ENCODE measurements at places on chromosomes 7 and 10.

DNA sequence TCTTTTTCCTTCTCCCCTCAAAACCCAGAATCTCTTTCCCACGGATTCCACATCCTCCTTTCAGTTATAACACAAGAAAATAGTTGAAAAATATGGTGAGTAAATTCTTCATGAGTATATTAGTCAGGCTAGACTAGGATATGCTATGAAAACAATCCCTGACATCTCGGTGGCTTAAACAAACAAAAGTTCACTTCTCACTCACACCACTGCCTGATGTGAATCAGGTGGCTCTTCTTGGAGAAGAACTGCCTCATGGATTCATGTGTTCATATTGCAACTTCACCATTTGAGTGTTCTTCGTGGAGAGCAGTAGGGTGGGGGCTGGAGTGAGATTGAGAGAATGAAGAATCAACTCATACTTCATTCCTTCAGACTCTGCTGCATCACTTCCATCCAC lies 204.1 kb downstream of the PHF14 start:
- DNase-seq, result no peak

GRCh38 chr10:930625-931325 lies 730 bp downstream of the LARP4B start:
- DNase-seq, result no peak

- DNase-seq, result peak; percentile 40
These were observed 842 bp downstream of the NMT2 start for GRCh38 chr10:15167411-15168290.

GRCh38 chr7:44229546-44230105 lies 28.8 kb downstream of the YKT6 start:
- no peak for DNase-seq

DNA sequence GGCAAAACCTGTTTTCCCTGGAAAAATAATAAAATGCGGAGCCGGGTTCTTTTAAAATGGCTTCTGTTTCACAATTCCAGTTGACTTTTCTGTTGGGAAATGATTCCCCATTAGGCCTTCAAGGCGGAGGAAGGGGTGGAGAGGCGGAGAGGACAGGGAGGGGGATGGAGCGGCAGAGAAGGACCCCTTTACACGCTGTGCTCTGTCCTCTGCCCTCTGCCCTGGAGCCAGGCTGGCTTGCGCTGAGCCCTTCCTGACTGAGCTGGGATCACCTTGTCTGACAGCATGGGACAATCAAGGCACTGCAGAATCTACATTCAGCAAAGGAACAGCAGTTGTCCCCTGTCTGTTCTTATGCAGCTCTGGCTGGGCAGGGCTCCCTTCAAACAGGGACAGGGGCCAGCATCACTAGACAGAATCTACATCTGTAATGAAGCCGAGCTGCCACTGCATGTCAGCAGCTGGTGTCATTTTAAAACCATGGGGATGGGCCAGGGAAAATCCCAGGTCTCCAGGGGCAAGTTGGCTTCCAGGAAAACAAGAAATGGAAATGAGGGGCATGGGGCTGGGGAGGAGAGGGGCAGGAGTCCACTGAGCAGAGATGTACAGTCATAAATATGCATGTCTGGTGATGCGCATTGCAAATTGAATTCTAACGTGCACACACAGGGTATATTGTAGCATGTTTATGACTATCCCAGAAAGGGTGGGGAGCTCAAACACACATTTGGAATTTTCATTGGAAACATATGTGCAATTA lies 120.0 kb downstream of the MKX start:
- no peak for DNase-seq

DNA sequence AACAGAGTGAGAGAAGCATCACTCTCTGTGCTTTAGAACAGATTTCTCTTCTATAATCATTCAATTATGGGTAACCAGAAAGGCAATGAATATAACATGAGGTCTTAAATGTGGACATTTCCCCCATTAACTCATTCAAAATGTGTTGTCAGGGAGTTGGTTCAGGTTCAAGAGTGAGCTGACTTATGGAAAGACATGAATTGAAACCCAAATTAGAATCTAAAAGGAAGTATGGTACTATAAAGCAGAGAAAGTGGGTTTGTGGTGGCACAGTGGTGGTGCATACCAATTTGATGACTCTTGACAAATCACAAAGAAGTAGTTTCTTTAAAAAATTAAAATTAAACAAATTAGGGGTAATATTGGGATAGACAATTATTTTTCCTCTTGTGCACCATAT lies 114.6 kb upstream of the MEOX2 start:
- DNase-seq, result no peak

DNA sequence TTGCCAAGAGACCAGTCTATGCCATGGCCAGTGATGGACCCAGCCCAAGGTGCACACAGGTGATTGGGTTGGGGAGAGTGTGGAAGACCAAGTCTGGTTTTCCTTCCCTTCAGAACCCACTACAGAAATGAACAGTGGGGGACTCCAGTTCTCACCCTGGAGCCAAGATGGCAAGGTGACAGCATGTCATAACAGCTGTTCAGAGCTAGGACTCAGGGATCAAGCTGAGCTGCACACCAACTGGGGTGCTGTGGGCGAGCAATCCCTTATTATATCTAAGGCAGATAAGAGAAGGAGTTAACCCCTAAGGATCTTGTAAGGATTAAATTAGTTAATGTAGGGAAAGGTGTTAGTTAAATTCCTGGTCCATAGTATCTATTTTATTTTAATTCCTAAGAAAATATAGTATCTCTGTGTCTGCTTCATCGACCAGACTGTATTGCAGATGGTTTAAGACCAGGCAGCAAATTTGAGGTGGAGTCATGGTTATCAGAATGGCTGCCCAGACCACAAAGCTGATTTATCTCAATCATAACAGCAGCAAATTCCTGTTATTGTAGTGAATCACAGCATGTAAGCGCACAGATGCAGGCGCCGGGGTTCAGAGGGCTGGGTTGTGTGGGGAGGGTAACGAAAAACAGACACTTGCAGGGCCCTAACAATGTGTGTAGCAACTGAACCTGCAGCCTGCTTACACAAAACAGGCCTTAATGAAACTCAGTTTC lies 208.7 kb upstream of the ZNF32 start:
- DNase-seq, result no peak

DNA sequence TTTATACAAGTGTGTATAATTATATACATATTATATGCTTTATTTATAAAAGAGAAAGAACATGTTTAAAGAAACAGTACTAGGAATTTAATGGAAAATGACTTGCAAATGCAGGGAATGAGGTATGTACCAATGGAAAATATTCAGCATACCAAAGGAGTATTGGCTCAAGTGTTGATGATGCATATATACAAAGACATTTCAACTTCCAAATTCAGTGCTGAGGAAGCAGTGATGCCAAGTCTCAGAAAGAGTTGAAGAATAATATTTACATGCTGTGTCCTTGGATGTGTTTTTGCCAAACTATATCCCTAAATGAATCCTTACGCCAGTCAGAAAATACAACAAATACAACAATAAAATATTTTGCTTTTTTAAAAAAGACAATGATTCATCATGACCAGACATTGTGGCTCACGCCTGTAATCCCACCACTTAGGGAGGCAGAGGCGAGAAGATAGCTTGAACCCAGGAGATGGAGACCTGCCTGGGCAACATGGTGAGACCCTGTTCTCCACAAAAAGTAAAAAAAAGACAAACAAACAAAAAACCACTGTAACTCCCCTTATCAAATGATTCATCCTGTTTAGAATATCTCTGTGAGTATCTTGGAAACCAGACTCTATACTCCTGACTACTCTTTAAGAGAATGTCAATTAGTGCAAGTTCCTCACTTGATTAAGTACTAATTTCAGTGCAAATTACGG lies 157.2 kb downstream of the CHRM2 start:
- DNase-seq, result no peak

DNA sequence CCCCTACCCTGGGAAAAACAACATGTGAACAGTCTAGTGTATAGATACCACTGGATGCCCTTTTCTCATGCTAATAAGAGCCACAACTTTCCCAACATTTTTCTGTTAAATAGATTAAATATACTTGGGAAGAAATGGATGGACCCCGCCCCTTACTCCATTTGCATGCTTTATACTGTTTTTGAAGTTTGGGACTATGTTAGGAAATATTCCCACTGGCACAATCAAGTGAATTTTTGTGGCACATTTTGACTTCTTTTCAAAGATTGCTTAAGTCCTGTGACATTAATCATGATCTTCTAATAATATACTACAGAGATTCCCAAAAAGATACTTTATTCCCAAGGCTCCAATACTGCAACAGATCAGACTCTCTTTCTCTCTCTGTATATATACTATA lies 216.6 kb downstream of the TWIST1 start:
- DNase-seq, result no peak

DNA sequence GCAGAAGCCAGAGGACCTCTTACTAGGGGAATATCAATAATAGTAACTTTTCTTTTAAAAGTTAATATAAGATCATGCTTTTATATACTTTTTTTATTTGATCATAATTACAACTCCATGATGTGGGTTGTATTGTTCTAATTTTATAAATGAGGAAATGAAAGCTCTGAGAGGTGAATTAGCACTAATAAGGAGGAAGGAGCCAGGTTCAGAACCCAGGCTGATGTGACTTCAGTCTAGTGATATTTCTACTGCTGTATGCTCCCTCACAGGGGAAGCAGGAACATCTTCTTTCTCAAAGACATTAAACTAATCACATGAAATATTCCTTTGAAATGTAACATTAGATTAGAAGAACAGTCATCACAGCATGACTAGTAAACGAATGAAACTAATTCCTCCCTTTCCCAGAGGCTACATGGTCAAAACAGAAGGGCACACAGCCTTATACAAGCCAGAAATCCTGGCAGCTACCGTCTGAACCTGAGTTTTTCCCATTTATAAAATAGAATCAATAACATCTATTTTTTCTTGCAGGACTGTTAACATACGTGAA lies 81.4 kb upstream of the GJD4 start:
- DNase-seq, result no peak

GRCh38 chr10:69208761-69209160 lies 11.4 kb upstream of the HKDC1 start:
- no peak for DNase-seq

DNA sequence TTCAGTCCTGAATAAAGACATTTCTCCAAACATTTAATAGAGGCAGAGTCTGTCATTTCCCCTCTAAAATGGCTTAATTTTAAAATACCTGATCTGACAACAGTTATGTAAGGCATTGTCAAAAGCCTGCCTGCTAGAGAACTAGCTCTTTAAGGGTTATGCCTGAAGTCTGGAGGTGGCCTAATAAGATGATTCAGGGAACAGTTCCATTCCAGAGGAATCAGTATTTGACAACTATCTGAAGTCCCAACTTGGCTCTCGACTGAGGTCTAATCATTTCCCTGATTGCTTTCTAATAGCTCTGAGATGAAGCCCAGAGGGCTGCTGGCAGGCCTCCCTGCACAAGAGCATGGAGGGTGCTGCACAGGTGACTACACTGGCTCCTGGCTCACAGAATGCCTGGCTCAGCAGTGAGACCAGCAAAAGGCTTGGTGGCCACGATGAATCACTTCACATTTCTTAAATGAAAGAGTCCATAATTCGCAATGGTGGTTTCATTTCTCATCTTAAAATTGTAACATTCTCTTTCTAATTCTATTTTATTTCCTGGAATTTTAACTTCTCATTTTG lies 509.6 kb upstream of the POM121L12 start:
- no peak for DNase-seq

GRCh38 chr7:101698964-101699363 lies 69.9 kb upstream of the MYL10 start:
- no peak for DNase-seq

DNA sequence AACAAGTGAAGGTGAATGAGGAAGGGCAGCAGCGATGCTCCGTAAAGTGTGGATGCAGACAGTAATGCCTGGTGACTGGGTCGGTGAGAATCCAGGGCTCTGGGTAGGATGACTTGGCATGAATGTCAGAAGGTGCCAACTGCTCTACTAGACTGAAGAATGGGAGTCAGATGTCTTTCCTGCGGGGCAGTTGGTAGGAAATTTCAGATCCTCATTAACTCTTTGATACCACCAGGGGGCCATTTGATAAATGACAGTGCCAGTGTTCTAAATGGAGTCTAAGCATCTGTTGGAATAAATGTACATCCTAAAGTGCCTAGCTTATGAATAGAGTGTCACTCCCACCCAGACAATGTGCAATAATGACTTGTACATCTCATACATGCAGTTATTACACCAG lies 462.0 kb downstream of the GRM8 start:
- DNase-seq, result no peak

DNA sequence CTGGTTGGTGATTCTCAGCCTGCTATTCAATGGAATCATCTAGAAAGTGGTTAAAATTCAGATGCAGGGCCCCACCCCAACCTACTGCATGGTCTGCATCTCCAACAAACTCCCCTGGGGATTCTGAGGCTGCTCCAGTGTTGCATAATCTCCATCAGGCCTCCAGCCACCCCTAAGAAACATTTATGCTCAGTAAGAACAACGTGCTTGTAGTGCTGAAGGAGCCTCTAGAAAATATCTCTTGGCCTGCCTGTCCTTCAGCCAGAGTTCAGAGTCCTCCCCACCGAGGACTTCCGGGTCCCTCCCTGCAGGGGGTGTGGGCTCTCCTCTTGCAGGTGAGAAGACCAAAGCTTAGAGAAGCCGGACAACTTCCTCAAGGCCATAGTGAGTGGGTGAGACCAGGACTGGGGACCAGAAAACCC lies 159.8 kb downstream of the SH3PXD2A start:
- no peak for DNase-seq

DNA sequence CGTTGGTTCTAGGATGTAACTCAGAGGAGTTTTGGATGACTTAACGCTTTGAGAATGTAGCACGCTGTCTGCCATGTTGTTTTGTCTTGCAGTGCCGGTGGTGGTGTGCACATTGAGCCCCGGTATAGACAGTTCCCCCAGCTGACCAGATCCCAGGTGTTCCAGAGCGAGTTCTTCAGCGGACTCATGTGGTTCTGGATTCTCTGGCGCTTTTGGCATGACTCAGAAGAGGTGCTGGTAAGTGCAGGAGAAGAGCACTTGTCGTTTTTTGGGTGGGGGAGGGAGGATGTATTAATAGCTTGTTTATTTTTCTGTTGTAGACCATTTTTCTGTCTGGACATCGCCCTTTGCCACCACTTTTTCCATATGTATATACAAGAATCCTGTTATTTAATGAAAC lies 6.3 kb downstream of the NDUFB2 start:
- DNase-seq, result no peak

DNA sequence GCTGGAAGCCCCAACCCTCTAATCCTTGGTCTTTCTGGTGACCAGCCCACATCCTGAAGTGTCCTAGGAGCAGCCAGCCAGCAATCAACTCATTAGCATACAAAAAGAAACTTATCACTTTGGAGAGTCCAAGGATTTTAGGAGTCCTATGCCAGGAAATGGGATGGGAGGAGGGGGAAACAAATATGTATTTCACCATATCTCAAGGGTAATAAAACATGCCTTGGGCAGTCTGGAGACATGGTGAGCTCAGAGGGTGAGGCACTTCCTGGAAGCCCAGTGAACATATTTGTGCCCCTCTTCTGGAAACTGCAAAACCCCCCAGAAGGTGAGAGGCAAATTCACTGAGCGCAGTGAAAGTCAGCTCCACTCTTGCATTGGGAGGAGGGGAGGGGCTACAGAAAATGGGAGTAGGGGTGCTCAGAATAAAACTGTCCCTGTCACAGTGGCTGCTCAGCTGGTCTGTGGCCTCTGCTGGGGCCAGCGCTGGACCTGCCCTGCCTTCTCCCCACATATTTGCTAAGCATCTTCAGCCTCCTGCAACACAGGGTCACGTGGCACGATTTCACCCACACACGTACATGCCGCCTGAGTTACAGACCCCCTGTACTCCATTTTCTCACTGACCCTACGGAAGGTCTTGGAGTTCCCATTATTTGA lies 17.7 kb upstream of the ZMIZ1 start:
- DNase-seq, result no peak

Measured in activated naive CD4-positive, alpha-beta T cell (primary cell).